ENCODE measurements at places on chromosomes 3 and 15. TPM values are rescaled to one million over a fixed set of nuclear protein-coding genes. Genes with fewer than 3 reads are reported as not detected.

GRCh38 chr15:56759450-56759845 is 26.1 kb upstream of the ZNF280D start:
- peak; percentile 95 for DNase-seq

DNA sequence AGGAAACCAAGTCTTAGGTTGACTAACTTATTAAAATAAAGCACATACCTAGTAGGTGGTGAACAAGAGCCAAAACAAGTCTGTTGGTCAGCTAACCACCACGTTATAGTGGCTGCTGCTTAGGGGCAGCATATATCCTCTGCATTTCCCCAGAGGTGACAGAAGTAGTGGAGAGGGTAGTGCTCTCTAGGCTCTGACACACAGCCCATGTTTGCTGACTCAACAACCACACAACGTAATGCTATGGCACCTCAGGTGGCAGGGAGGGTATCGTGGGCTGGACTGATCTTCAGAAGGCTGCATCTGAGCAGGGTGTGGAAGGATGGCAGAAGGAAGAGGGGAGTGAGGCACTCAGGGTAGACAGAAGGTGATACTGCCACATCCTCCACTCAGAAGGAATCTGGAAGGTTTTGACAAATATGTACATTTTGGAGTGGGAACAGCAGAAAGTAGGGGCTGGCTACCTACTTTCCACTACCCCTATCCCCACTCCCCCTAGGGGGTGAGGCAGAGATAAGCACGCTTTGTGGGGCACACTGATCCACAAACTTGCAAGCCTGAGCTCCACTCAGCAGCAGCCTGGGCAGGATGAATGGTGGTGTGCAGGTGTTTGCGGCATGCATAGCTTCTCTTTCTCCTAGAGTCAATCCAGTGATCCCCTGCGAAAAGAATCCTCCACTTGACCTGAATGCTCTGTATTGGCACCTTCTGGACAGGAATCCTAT is 178.1 kb downstream of the RORA start:
- peak; percentile 13 for DNase-seq

Gene ARGFX
- total RNA-seq = not detected

Gene GOLGA6L10
- 0.68 TPM for total RNA-seq

DNA sequence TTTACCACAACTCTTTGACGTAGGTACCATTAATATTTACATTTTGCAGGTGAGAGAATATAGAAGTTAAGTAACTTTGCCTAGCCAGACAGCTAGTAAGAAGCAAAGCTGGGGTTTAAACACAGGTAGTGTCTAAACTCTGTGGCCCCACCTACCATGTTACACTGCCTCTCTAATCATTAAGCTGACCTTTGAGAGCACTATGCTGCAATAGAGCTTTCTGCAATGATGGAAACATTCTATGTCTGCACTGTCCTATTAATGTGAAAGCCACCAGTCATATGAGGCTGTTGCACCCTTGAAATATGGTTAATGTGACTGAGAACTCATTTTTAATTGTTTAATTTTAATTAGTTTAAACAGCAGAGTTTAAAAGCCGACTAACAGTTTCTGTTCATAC is 6.3 kb upstream of the RARB start:
- no peak for DNase-seq

- DNase-seq = peak; percentile 23
Observed at GRCh38 chr3:27253831-27254230, 115.4 kb downstream of the NEK10 start.

- DNase-seq = peak; percentile 58
Observed at GRCh38 chr3:33636125-33636850, 81.8 kb downstream of the CLASP2 start.

DNA sequence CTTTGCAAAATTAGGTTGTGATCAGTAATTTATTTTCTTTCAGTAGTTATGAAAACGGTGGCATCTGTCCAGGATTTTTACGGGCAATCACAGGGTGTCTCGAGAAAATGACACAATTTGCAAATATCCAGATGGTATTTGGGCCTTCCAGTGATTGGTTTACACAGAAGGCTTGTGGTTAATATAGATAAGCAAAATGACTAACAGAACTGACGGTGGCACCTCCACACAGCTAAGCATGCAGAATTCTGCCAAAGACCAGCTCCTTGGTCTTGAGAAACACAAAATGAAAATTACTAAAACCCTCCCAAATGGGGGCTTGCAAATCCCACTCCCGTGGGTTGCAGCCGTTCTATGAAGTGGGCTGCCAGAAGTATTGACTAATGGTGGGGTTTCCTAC is 5.5 kb downstream of the ARHGEF3 start:
- DNase-seq = peak; percentile 52

DNA sequence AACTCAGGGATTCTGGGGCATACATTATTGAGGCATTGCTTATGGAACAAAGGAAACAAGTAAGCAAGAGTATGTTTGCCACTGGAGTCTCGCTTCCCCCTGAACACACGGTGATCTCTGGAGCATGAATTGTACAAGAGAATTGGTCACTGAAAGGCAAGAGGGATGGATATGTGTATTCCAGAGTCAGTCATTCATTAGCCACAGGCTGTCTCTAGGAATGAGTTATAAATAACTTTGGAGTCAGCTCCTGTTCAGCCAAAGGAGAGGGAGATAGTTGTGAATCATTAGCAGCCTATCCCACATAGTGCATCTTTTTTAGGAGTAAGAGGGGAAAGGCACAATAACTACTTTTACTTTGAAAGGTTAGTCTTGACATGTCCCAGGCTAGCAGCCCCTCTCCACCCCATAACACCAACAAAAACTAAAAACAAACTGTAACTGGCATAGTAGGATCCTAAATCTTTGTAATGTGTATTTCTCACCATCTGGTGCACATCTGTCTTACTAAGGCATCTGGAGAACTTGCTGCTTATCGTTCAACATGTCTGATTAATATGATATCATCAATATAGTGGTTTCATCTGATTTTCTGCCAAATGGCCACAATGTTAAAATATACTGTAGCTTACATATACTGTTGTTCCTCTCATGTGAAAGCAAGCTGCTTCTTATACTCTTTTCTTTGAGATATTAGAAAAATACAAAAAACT is 462.2 kb downstream of the GRM7 start:
- DNase-seq = no peak

Gene LRTM1
- total RNA-seq = not detected

Gene PAK2
- total RNA-seq = 81.7 TPM

Gene PPP1R14D
- not detected for total RNA-seq

- DNase-seq = no peak
Observed at GRCh38 chr15:88624156-88624970, 3.2 kb downstream of the AEN start.

DNA sequence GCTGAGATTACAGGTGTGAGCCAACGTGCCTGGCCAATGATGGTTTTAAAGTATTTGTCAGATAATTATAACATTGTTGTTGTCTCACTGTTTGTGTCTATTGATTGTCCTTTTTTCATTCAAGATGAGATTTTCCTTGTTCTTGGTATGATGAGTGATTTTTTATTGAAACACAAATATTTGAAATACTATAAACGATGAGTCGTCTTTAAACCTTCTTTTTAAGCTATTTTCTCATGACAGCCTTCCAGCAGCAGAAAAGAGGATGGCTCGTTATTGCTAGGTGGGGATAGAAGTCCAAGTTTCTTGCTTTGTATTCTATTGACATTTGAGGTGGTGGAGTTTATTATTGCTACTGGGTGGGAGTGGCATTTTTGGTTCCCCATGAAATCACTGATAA is 61.7 kb upstream of the MDFIC2 start:
- DNase-seq = no peak

DNA sequence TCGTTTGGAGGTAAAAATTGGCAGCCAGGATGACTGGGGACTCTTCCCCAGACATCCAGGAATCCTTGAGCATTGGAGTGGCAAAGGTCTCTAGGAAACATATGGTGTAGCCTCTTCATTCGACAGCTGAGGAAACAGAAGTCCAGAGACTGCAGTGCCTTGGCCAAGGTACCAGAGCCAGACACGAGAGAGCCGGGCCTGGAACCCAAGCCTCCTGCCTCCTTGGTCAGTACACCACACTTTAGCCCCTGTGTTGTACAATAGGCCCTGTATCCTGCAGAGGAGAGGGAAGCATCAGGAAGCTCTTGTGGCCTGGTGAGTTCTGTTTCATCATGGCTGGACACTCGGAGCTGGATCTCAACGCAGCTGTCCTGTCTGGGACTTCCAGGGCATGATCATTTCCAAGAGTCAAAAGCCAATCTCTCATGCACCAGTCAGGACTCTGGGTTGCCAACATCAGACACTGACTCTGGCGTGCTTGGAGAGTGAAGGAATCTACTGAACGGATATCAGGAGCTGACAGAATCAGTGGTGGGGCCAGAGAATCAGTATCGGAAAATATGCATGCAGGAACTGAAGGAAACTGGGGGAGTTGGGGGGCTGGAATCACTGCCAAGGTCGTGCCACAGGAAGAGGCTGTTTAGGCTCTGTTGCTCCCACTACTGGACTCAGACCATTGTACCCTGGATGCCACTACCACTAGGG is 6.4 kb upstream of the MINAR1 start:
- no peak for DNase-seq

Measured in HFFc6 (cell line).